ENCODE measurements at places on chromosomes 7 and 10.

- DNase-seq, result no peak
Measured at GRCh38 chr10:66467042-66467441, 458.8 kb upstream of the LRRTM3 start.

- DNase-seq, result no peak
Measured at GRCh38 chr10:14389981-14390590, 59.4 kb upstream of the FRMD4A start.

- no peak for DNase-seq
Measured at GRCh38 chr10:92729886-92730285, 40.1 kb downstream of the HHEX start.

- no peak for DNase-seq
Measured at GRCh38 chr7:115707258-115708012, 323.1 kb downstream of the TFEC start.

DNA sequence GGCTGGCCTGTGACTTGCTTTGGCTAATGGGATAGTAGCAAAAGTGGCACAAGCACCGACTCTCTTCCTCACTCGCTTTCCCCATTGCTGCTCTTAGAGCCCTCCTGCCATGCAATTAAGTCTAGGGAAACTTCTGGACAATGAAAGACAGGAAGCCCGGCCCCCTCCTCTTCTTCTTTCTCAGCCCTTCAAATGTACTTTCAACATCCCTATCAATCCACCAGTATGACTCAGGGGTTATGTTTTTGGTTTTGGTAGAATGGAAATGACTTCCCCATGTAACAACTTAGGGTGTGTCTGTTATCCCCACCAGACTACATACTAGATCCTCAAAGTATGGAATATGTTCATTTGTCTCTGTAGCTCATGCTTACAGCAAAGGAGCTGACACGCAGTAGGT, 139.0 kb upstream of the GDF10 start:
- no peak for DNase-seq

DNA sequence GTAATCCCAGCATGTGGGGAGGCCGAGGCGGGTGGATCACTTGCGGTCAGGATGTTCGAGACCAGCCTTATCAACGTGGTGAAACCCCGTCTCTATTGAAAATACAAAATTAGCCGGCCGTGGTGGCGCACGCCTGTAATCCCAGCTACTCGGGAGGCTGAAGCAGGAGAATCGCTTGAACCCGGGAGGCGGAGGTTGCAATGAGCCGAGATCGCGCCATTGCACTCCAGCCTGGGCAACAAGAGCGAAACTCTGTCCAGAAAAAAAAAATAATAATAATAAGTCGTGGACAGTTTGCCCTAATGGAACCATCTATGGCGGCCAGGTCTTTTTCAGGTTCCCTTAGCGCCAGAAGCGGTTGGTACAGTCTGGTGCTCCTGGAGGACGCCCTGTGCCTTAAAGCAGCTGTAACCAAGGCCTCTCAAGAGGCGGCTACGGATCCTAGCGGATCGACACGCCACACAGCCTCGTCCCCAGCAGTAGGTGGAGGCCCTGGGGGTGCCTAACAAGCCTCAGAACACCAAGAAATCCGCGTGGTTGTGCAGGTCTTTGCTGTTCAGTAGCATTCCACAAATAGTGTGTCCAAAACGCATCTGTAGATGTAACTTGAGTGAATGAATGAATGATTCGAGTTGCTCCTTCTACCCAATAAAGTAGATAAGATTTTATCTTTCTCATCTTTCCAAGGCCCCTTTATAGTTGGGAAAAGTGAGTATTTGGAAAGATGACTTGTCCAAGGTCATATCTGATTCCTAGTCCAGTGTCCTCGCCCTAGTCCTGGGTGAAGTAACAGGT, 982 bp downstream of the PGAM1 start:
- DNase-seq, result no peak
